ENCODE measurements at places on chromosomes 12 and 14. TPM values are rescaled to one million over a fixed set of nuclear protein-coding genes. Genes with fewer than 3 reads are reported as not detected.
A peak's percentile ranks its signal among the peaks of the same experiment; 100 is the strongest.

DNA sequence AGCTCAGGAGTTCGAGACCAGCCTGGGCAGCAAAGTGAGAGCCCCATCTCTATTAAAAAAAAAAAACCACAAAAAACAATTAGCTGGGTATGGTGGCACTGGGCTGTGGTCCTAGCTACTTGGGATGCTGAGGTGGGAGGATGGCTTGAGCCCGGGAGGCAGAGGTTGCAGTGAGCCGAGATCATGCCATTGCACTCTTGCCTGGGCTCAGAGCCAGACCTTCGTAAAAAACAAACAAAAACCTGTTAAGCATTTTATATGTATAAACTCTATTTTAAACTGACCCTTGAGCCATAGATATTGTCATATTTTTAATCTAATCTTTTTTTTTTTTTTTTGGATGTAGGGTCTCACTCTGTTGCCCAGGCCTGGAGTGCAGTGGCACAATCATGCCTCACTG lies 35.7 kb downstream of the DNM1L start:
- no peak for DNase-seq
- H3K36me3 ChIP-seq = peaks cover 13% of the 10 kb centered on the region

DNA sequence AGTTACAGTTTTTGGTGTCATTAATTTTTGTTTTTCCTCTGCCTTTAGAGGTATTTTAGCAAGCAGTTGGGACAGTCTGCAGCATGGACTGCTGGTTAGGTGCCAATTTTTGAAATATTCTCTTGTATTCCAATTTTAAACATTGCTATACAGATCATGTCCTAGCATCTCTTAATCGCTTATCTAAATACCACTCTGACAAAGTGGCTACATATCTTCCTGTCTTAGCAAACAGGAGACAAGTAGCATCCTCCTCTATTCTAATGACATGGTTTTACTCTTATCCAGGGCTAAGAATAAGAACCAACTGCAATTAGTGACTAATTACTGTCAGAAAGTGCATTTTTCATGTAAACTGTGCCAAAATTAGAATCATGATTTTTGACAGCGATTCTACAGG lies 117.8 kb upstream of the ATP2B1 start:
- no peaks in the 10 kb centered on the region for H3K4me1 ChIP-seq
- no peaks in the 10 kb centered on the region for H3K27me3 ChIP-seq
- no peak for DNase-seq
- H3K36me3 ChIP-seq = no peaks in the 10 kb centered on the region
- no peak overlapping the region for H3K27ac ChIP-seq

DNA sequence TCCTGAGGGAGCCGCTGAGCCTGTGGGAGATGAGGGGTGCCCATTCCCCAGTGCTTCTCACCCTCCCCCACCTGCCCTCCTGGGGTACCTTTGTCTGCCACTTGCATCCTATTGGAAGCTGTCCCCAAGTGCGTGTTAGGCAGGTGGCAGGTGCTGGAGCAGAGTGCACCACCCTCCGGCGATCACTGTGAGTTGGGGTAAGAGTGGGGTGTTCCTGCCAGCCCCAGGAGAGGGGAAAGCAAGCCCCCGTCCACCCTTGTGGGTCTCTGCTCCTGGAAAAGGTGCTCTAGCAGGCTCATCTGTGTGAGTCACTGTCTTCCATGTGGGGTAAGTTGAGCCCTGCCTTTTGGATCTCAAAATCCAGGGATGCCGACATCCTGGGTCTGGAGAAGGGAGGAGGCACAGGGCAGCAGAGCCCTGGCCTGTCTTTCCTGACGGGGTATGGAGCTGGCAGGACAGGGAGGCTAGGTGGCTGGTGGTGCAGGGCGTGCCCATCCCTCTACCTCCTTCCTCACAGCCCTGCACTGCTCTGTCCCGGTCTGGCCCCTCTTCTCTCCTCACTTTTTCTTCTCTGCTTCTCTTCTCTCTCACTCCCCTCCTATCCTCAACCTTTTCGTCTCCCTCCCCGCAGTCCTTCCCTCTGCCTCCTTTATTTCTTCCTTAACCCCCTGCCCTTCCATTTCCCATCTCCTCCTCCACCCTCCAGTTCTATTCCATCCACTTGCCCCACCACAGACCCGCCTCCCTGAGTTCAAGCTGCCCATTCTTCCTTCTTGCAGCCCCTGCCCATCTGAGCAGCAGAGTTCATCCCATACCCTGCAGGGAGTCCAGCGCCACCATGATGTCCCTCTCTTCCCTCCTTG lies 20.1 kb upstream of the KRT7 start:
- DNase-seq = no peak
- no peaks in the 10 kb centered on the region for H3K36me3 ChIP-seq
- no peaks in the 10 kb centered on the region for H3K27me3 ChIP-seq
- peaks cover 32% of the 10 kb centered on the region for H3K4me1 ChIP-seq

GRCh38 chr14:90355540-90356518 lies 24.1 kb upstream of the NRDE2 start:
- H3K27me3 ChIP-seq = peaks cover 3% of the 10 kb centered on the region
- no peaks in the 10 kb centered on the region for H3K36me3 ChIP-seq
- no peak overlapping the region for H3K4me3 ChIP-seq
- no peak for DNase-seq
- no peak overlapping the region for H3K27ac ChIP-seq
- H3K4me1 ChIP-seq = no peaks in the 10 kb centered on the region

DNA sequence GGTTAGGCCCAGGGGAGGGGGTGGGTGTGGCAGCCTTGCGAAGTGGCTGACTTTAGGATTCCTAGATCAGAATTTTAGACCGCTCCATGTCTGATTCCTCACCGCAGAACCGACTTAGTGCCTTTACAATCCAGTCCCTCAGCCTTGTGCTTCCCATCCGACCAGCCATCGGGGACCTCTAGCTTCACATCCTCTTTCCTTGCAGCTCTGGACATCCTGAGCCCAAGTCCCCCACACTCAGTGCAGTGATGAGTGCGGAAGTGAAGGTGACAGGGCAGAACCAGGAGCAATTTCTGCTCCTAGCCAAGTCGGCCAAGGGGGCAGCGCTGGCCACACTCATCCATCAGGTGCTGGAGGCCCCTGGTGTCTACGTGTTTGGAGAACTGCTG lies 557 bp downstream of the COPS7A start:
- peak overlapping the region; percentile 66 for H3K4me3 ChIP-seq
- no peak for DNase-seq
- H3K27me3 ChIP-seq = no peaks in the 10 kb centered on the region
- peaks cover 15% of the 10 kb centered on the region for H3K36me3 ChIP-seq
- H3K27ac ChIP-seq = peak overlapping the region; percentile 83
- peaks cover 7% of the 10 kb centered on the region for H3K4me1 ChIP-seq

GRCh38 chr12:62371661-62372060 lies 95.0 kb upstream of the MON2 start:
- no peaks in the 10 kb centered on the region for H3K27me3 ChIP-seq
- no peaks in the 10 kb centered on the region for H3K36me3 ChIP-seq
- H3K4me3 ChIP-seq = no peak overlapping the region
- H3K4me1 ChIP-seq = no peaks in the 10 kb centered on the region

GRCh38 chr14:101491841-101492240 lies 69.5 kb upstream of the DIO3 start:
- no peaks in the 10 kb centered on the region for H3K4me1 ChIP-seq
- no peak for DNase-seq
- H3K27ac ChIP-seq = no peak overlapping the region
- H3K36me3 ChIP-seq = no peaks in the 10 kb centered on the region
- H3K4me3 ChIP-seq = no peak overlapping the region

DNA sequence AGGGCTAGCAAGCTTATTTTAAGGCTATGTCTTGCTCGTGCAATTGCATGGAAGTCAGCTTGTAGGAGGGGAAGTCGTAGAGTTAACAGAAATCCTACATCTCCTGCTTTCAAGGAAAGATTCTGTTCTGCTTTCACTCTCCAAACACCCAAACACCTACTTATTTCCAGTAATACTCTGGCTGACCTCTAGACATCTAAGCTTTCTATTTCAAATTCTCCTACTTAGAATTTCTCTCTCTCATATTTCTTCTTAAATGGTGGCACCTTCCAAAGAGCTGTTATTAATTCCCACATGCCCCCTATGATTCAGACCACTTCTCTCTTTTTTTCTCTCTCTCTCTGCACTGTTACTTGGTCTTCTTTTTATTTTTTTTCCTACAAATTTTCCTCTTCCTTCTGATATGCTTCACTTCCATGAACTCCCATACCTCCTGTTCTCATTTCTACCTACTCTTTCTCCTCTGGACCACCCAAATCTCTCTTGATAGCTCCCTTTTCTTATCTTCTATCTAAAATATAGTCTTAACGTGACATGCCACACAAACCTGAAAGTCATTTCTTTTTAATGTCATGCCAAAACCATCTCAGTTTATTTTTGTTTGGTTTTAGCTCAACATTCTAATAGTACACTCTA lies 90.8 kb downstream of the RPS6KA5 start:
- no peak overlapping the region for H3K27ac ChIP-seq
- peak; percentile 8 for DNase-seq
- no peaks in the 10 kb centered on the region for H3K27me3 ChIP-seq
- H3K4me1 ChIP-seq = no peaks in the 10 kb centered on the region
- H3K36me3 ChIP-seq = no peaks in the 10 kb centered on the region

- no peak for DNase-seq
- no peaks in the 10 kb centered on the region for H3K27me3 ChIP-seq
- no peaks in the 10 kb centered on the region for H3K4me1 ChIP-seq
- no peak overlapping the region for H3K4me3 ChIP-seq
- no peaks in the 10 kb centered on the region for H3K36me3 ChIP-seq
Observed at GRCh38 chr14:99176156-99176945, 95.6 kb downstream of the BCL11B start.

DNA sequence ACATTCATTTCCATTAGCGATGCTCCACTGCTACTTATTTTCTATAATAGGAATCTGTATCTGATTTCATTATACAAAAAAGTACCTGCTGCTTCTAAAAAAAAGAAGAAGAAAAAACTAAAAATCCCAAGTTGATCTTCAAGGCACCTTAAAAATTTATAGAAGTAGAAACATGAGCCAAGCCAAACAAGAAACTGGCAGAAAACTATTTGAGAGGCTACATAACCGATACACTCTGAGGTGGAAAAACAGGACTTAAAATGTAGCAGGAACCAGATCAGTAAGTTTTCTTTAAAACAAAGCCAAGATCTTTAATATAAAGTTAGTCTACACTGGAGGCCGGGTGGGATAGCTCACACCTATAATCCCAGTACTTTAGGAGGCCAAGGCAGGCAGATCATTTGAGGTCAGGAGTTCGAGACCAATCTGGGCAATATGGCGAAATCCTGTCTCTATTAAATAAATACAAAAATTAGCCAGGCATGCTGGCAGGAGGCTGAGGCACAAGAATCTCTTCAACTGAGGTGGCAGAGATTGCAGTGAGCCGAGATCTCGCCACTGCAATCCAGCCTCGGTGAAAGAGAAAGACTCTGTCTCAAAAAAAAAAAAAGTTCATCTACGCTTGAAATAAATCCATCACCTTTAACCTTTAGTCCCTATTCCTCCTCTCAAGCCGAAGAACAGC lies 278.6 kb downstream of the MED13L start:
- H3K36me3 ChIP-seq = peaks cover 29% of the 10 kb centered on the region
- H3K27me3 ChIP-seq = no peaks in the 10 kb centered on the region
- H3K4me1 ChIP-seq = no peaks in the 10 kb centered on the region
- H3K27ac ChIP-seq = no peak overlapping the region
- DNase-seq = peak; percentile 3

- no peaks in the 10 kb centered on the region for H3K4me1 ChIP-seq
- no peak overlapping the region for H3K4me3 ChIP-seq
- no peak for DNase-seq
- no peaks in the 10 kb centered on the region for H3K27me3 ChIP-seq
Observed at GRCh38 chr14:41570415-41571155, 36.1 kb upstream of the LRFN5 start.

DPF3 gene
- 2.4 TPM for total RNA-seq

ZNF10 gene
- 7.3 TPM for total RNA-seq

KRT86 gene
- total RNA-seq = 0.43 TPM

PTGER2 gene
- not detected for total RNA-seq

All from astrocyte (in vitro differentiated cells and primary cell).